NCI-H1417 (cell line): ENCODE measurements at places on chromosomes 7 and 10.

DNA sequence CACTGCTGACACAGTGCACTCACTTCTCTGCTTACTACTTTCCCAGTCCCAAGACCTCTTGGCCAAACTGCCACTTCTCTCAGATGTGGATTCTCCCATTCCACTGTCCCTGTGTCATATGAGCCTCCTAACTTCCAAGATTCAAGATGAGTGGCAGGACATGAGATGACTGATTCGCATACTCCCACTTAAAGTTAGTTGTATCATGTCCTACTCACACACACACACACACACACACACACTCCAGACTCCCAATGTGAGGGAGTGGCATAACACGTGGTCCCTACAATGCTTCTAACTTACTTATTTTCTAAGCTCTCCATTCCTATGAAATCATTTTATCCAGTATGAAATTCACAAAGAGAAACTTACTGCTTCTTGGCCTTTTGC lies 67.0 kb upstream of the CAV2 start:
- no peak for DNase-seq

DNA sequence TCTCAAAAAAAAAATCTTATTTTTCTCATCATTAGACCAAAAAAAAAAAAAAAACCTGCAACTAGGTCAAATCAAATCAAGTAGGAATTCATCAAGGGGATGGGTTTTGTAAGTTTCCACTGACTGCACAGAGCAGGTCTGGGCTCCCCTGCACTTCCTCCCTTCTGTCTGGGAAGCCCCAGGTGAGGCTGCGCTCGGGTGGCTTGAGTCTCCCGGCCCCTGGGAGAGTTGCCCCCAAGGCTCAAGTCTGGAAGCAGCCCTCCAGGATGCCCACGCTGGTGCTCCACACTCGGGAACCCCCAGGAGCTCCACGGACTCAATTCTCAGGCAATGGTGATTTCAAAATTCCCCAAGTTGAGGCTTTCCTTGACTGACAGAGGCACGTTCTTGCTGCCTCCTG lies 41.7 kb upstream of the RBM33 start:
- DNase-seq, result no peak

DNA sequence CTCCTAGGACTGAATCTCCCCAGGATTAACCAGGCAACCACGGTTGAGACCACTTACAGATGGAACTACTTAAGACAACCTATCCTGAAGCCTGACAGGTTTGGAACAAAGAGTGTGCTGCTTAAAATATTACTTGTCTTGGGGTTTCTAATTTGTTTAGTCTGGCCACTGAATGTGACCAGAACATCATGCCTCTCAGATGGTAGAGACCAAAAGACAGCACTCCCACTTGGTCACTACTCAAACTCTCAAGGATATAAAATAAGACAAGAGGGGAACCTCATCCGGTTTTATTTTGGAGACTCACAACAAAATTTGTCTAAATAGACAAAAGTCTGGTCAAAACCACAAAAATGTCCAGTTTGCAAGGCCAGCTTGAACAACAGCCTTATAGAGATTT lies 15.3 kb downstream of the MRPL32 start:
- DNase-seq, result no peak

DNA sequence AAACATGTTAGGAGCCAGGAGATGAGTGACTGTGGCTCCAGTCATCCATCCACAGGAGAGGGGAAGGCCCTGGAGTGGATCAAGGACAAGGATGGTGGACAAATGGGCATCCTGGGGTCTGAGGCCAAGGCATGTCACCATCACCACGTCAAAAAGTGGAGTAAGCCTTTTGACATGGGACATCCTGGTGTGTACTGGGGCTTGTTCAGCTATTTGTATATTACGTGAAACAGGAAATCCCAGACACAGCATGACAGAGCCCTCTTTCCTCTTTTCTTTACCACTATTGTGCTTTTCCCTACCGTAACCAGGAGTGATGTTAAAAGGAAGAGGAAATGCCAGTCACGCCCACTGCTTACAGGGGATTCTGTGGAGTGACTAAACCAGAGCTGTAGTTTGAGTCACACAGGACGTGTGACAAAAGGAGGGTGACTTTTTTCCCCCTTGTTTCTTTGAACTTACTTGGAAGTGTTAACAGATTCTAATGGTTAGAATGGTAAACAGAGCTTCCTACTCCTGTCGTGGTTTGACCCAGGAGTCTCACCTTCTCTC lies 15.4 kb downstream of the ACSL5 start:
- no peak for DNase-seq

DNA sequence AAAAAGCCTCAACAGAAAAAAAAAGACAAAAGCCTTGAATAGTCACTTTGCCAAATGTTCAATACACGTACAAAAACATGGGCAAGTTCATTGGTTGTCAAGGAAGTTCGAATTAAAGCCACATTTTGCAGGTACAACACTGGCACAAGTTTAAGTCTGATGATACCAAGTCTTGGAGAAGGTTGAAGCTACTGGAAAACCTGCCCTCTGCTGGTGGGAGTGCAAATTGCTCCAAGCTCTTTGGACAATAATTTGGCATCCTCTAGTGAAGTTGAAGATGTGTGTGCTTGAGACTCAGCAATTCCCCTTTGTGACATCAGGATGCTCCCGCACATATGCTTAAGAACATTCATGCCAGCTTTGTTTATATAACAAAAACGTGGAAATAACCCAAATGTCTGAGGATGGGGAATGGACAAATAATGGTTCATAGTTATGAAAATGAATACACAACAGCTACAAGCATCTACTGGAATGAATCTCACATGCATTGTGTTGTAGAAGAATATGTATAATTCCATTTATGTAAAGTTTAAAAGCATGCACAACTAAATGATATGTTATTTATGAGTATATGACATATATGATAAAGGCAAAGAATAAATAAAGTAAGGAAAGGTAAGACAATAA lies 120.0 kb upstream of the PLPP4 start:
- peak; percentile 58 for DNase-seq

DNA sequence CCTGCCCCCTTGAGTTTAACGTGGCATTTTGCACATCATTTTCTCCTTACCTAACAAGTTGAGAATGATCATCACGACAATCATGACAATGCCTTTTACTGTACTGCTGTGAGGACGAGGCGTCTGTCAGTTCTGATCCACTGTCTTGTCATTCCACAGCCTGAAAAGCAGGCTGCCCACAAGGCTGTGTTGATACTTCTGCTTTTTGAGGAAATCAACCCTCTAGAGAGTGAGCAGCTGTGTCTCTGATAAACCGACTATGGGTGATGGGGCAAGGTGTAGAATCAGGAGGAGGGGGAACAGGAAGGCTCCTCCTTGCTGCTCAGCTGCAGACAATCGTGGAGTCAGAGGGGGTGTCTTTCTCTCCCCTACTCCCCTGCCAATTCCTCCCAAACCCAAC lies 30.6 kb upstream of the C10orf120 start:
- no peak for DNase-seq

- no peak for DNase-seq
Measured at GRCh38 chr10:123604506-123604905, 61.6 kb upstream of the GPR26 start.

- DNase-seq, result no peak
Measured at GRCh38 chr10:126663328-126663727, 7.2 kb downstream of the C10orf90 start.

- no peak for DNase-seq
Measured at GRCh38 chr10:121459279-121459621, 139.0 kb downstream of the FGFR2 start.

- DNase-seq, result no peak
Measured at GRCh38 chr10:47365431-47366180, 17.4 kb downstream of the RBP3 start.

GRCh38 chr10:93074147-93074596 lies 479 bp downstream of the CYP26A1 start:
- peak; percentile 74 for DNase-seq

DNA sequence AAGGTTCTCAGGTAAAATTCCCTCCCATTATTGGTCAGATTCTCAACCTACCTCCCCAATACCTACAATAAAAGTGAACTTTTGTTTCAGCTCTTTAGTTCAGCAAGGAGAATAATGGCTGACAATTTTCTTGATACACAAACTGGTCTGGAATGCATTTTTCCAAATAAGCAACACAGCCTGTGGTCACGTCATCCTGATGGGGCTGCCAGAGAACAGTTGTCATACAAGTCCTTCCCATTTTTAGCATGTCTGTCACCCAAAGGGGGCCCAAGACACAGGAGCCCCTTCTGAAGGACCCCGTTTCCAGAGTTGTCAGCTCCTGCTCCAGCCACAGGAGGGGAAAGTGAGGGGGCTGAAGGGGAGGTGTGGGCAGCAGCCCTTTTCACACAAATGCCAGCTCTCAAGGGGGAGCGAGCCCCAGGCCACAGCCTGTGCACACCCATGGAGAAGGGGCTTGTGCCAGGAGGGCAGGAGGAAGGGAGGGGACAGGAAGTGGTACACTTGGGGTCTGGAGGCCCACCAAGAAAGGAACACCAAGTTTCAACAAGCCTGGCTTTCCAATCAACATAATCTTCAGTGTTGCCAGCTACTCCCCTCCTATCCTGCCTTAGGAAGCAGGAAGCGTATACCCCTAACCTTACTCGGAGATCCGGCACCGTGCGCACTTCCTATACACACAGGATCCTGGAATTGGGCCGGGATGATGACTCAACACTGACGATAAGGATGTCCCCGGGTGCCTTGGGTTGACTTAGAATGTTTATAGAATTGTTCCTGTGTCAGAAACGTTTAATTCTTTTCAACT lies 43.4 kb upstream of the PDLIM1 start:
- DNase-seq, result no peak

GRCh38 chr10:32616438-32616837 lies 170.5 kb downstream of the CCDC7 start:
- no peak for DNase-seq

- DNase-seq, result no peak
Measured at GRCh38 chr7:29508608-29509007, 55.0 kb upstream of the PRR15 start.

DNA sequence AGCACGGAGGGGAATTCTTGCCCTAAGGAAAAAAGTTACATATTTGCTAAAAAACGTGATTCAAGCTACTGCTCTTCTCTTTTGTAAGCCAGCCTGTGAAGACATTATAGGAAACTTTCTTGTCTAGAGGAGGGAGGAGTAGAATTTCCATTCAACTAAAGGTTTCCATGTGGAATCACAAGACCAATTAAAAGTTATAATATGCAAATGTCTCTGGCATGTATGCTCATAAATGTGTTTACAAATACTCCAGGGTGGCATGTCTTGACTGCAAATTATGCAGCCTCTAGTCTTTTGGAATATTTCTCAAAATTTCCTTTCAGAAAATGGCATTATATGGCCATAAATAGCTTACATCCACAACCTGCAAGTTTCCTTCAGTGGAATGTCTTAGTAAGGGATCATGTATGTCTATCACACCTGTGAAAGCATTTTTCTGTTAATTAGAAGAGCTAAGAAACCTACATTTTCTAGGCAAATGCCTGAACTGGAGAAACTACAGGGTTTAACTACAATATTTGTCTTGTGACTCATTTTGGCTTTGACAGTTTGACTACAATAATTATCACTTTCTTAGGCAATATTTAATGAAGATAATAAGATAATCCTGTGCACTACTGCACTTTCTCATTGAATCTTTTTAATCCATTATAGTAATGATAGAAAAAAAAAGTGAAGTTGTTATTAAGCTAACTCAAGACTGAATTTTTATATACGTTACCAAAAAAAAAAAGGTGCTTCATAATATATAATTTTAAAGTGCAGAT lies 111.1 kb upstream of the C10orf90 start:
- DNase-seq, result no peak

- DNase-seq, result no peak
Measured at GRCh38 chr7:44568771-44569560, 4.7 kb downstream of the DDX56 start.

DNA sequence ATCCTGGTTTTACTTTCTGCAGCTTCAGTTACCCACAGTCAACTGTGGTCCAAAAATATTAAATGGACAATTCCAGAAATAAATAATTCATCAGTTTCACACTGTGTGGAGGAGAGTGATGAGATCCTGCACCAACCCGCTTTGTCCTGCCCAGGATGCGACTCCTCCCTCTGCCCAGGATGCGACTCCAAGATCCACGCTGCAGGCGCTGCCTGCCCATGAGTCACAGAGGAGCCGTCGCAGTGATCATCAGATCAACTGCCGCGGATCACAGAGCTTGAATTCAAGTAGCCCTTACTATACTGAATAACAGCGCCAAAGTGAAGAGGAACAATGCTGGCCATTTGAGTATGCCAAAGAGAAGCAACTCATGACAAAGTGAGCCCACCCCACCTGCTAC lies 61.5 kb downstream of the GRB10 start:
- DNase-seq, result no peak

DNA sequence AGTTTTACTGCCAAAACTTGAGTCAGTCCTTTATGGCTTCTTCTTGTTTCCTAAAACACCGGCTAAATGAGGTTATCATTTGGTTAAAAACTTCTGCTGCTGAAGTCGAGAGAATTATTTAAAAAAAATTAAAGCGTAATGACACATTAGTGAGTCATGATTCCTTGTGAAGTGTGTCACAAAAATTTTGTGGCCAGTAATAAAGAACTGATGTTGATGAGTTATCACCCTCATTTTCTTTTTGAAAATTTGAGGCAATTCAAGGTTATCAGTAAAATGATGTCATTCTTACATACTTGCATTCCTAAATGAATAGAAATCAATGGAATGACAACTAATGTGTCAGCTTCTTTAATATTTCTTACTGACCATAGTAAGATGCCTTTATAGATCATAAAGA lies 427.4 kb downstream of the SORCS3 start:
- DNase-seq, result no peak

DNA sequence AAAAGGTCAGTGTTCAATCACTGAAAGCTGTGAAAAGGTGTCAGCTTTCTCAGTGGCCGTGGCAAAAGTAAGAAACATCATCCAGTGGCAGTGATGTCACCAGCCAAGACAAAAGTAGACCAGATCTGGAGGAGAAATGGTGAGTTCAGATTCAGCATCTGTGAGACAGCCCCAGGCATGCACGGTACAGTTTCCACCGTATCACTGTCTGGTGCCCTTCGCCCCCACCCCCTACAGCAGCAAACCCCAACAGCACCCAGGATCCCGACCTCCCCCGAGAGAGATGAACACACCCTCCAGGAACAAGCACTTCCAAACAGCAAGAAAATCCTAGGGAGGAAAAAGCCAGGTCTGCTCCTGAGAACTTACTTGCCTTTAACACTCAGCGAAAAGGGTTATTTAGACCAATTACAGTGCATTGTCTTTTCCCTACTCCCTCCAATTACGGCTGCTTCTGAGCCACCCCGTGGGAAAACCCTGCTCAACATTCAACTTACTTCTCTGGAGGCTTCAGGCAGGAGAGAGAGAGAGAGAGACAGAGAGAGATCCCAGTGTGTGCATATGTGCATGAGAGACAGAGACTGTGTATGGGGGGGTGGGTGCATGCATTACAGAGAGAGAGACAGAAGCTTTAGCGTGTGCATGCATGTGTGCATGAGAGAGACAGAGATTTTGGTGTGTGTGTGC lies 189.6 kb downstream of the GRID1 start:
- DNase-seq, result no peak

- DNase-seq, result no peak
Measured at GRCh38 chr10:131812736-131813604, 87.8 kb upstream of the PPP2R2D start.

- DNase-seq, result no peak
Measured at GRCh38 chr7:2480070-2480408, 3.8 kb upstream of the GRIFIN start.

GRCh38 chr7:54823776-54824175 lies 64.8 kb upstream of the SEC61G start:
- no peak for DNase-seq
